Coronary artery (tissue), 2 donors: ENCODE measurements at places on chromosomes 13 and 19.

DNA sequence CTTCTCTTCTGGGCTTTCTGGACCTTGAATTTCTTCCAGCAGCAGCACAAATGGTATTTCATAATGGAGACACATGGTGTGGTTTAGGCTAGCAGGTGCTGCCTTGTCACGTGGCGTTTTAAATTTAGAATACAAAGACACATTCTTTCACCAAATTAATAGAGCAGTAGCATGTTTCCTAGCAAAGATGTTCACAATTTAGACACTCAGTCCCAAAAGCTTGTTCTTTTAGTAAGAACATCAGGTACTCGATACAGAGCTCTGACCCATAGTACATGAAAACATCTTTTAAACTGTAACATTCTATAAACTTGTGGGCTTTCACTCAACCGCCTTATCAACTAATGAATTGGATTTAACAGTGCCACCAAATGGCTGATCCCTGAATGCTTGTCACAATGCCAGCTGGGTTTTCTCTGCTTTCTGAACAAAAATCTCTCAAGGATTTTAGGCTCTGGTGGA is 290.1 kb downstream of the DCLK1 start:
- no peak for DNase-seq

DNA sequence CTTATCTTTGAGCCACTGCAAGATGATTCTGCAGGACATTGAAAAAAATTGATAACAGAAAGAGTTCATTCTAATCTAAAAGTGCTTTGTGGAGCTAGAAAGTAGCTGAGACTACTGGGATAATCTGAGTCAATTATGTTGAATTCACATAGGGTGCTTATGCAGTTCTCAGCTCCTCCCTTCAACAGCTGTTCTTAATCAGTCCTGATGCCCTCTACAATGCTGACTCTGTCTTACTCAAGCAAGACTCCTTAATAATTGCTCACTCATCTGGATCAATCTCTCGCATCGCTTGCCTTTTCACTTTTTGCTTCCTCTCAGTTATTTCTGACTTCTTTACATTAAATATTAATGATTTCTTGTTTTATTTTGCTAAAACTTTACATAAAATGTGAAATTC is 182.1 kb downstream of the PCDH17 start:
- DNase-seq, result no peak

DNA sequence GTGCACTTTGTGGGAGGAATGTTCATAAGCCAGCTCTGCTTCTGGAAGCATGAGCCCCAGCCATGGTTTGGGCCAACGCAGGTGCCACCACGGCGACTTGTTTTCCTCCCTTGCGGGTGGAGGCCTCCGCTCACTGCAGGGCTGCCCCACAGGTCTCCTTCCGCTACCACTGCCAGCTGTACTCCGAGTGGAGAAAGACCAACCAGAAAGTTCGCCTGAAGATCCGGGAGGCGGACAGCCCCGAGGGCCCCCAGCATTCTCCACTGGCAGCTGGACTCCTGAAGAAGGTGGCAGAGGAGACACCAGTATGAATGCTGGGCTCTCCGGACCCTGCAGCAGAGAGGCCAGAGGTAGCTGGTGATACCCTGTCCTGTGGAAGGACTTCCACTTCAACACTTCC is 6.5 kb upstream of the HNRNPM start:
- no peak for DNase-seq

DNA sequence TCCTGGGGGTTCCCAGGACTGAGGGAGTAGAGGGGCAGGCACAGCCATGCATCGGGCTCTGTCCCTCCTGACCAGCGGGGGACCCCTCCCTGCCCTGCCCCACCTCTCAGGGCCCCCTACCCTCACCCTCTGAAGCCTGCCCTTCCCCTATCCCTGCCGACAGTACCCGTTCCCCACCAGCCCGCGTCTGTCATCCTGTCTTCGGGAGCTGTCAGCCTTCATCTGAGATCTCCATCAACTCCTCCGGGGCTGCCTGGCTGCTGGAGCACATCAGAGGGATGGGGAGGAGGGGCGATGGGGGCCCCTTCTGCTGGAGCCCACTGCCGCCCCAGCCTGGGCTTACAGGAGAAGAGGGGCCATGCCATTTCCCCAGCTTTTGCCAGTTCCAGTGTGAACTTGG is 6.2 kb upstream of the SHD start:
- no peak for DNase-seq

DNA sequence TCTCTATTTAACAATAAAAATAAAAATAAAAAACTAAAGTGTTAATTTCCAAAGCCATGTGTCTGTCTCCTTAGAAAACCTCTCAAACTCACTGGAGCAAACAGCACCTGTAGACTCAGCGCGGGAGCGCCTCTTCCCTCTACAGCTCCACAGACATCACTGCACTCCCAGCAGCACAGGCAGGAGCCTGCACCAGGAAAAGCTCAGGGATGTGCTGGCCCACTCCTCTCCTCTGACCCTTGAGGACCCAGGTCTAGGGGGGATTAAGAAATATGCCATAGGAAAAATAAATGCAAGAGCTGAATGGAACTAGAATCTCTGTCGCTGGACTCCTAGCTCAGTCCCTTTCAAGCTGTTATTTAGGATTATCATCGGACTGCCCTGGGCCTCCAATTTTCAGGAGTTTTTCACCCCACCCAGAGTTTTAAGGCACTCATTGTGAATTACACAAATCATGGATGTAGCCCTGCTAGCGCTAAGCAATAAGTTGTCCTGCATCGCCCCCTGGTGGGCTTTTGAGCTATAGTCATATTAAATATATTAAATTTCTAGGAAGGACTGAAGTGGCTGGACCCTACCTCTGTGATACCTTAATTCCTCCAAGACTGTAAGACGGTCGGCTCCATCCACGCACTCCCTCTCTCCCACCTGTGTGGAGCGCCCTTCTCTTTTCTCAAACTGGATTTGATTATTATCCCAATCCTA is 333.9 kb downstream of the UQCRFS1 start:
- DNase-seq, result no peak

- DNase-seq, result no peak
These were observed 133.0 kb upstream of the FRY start for GRCh38 chr13:31898378-31899071.

DNA sequence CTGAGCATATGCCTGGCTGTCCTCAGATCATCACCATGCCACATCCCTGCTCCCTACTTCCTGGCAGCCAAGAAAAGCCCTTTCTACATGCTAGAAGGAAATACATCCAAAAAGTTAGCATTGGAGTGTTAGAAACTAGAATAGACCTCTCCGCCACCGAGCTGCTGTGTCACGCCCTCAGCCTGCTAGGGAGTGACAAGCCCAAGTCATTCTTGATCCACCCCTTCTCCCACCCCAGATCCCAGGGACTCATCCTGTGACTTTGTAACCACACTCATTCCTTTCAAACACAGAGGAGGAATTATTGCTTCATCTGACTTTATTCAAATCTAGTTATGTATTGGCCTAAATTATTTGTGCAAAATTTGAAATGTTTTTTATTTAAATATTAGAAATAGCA is 45.3 kb downstream of the POLR1D start:
- no peak for DNase-seq

DNA sequence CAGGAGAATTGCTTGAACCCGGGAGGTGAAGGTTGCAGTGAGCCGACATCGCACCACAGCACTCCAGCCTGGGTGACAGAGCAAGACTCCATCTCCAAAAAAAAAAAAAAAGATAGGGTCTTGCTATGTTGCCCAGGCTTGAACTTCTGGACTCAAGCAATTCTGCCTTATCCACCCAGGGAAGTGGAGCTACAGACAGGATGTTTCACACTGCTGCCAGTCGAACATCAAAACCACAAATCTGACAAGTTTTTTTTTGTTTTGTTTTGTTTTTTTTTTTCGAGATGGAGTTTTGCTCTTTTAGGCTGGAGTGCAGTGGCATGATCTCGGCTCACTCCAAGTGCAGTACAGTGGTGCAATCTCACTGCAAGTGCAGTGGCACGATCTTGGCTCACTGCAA is 10.8 kb downstream of the XPO4 start:
- no peak for DNase-seq

GRCh38 chr13:61728471-61728870 is 312.8 kb upstream of the PCDH20 start:
- no peak for DNase-seq

DNA sequence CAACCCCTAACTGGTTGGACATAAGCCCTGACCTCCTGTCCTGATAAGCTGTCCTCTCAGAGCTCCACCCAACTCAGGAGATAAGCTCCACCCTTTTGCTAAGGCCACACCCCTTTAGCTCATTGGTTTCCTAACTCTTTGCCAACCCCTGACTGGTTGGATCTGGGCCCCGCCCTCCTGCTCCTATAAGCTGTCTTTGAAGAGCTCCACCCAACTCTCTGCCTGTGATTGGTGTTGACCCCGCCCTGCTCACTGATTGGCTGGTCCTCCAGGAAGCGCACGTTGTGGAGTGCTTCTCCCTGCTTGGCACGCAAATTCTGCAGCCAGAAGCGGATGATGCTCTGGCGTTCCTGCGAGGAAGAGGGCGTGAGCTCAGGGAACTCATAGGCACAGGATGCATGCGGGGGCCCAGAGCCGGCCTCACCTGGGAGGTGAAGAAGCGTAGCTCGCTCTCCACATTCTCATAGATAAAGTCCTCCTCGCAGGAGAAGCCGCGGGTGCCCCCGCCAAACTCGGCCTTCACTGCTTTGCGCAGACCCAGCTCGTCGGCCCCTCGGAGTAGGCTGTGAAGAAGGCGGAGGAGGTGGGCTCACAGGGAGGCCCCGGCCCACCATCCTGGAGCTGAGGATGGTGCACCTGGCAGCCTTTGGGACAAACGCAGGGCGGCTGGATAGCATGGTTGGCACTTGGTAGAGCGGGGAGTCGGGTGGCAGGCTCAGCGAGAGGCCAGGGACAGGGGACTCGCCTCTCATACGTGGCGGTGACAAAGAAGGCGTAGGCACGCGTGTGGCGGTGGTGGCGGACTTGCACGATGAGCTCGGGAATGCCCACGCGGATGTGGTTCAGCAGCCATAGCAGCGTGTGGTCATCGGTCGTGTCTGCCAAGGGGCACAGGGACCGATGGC is 1.7 kb downstream of the ANO8 start:
- no peak for DNase-seq

GRCh38 chr19:2061495-2062388 is 10.7 kb upstream of the MKNK2 start:
- DNase-seq, result peak; percentile 99

- DNase-seq, result no peak
These were observed 420.7 kb downstream of the PCDH9 start for GRCh38 chr13:66809485-66809884.

DNA sequence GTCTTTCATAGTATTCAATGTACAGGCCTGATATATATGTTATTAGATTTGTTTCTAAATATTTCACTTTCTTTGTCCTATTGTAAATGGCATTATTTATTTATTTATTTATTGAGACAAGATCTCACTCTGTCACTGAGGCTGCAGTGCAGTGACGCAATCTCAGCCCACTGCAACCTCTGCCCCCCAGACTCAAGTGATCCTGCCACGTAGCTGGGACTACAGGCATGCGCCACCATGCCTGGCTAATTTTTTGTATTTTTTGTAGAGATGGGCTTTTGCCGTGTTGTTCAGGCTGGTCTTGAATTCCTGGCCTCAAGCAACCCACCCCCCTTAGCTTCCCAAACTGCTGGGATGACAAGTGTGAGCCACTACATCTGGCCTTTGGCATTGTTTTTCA is 5.4 kb upstream of the GAS6 start:
- no peak for DNase-seq

DNA sequence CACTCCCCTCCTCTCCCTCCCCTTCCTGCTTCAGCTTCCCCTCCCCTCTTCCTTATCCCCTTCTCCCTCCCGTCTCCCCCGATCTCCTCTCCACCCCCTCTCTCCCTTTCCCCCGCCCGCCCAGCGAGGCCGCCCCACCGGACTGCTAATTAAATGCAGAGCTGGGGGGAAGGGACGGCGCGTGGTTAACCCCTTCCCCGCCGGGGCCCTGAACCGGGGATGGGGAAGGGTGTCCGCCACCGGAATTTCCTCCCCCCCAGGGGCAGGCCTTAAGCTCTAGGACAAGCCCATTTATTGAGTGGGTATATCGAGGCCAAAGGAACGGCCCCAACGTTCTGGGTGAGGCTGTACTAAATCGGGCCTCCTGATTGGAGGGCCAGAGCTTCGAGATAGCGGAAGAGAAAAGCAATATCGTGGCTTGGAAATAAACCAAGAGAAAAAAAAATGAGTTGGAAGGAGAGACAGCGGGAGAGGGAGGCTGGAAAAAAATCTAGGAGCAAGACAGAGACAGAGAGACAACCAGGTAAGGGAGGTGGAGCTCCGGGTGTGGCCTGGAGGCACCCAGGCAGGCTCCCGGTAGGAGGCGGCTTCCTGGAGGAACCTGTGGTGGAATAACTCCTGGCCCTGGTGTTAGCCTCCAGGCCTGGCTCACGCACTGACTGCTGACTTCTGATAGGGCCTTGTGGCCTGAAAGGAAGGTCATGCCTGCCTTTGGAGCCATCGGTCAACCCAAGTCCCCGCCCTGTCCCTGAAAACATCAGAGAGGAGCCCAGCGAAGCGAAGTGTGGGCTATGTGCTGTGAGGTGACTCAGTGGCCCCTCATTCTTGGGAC is 11.6 kb upstream of the JUND start:
- DNase-seq, result peak; percentile 89

GRCh38 chr13:29753618-29754472 is 96.6 kb downstream of the UBL3 start:
- no peak for DNase-seq

DNA sequence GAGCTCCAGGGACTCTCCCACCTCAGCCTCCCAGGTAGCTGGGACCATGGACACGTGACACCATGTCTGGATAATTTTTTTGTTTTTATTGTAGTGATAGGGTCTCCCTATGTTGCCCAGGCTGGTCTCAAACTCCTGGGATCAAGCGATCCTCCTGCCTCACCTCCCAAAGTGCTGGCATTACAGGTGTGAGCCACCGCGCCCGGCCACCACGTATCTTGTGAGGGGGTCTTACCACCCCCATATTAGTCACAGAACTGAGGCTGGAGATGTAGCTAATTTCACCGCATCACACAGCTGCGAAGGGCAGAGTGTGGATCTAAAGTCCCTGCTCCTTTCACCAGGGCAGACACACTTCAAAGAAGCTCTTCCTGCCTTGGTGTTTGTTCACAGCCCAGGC is 211.8 kb upstream of the SOX1 start:
- DNase-seq, result no peak

DNA sequence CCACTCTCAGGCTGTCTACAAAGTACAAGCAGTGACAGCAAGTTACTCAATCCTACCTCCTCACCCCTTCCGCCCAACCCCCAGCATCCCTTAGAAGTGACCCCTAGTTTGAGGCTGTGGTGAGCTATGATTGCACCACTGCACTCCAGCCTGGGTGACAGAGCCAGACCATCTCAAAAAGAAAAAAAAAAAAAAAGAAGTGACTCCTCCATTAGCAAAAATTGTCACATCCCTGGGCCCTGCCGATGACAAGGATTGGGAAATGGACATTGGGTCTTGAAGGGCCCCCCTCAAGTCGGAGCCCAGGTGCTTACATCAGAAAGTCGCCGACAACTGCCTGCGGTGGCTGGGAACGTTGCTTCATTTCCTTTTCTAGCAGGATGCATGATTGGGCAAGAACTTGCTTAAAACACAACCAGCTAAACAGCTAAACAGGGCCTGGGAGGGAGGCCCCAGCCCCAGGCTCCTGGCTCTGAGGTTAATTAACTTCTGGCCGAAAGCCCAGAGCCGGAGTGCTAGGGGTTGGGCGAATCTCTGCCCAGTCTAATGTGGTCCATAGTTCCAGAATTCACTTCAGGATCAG is 15.3 kb downstream of the RAB3D start:
- peak; percentile 86 for DNase-seq

GRCh38 chr19:10719466-10719961 is 1.6 kb downstream of the DNM2 start:
- DNase-seq, result no peak

- DNase-seq, result no peak
These were observed 407 bp upstream of the ZNF440 start for GRCh38 chr19:11813703-11814028.
